ENCODE measurements at places on chromosomes 12 and 14. TPM values are rescaled to one million over a fixed set of nuclear protein-coding genes. Genes with fewer than 3 reads are reported as not detected.

DNA sequence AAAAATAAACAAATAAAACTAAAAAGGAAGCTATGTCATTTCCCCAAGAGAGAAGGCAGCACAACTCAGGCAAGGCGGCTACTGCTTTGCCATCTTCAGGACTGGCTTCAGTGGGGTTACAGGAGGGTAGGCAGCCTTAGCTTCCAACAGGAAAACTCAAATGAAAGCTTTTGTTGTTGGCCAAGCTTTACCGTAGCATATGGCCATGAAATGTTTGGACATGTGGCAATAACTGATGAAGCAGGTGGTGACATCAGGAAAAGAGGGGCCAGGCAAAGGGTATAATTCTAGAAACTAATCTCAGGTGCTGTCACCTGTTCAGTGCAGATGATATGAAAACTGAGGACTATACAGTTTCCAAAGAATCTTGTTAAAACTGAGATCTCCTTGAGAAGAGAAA lies 22.8 kb upstream of the NPFF start:
- DNase-seq, result no peak

GRCh38 chr12:118846416-118846815 lies 134.9 kb upstream of the SRRM4 start:
- no peak for DNase-seq

GRCh38 chr14:35159742-35160409 lies 37.5 kb downstream of the PRORP start:
- no peak for DNase-seq

DNA sequence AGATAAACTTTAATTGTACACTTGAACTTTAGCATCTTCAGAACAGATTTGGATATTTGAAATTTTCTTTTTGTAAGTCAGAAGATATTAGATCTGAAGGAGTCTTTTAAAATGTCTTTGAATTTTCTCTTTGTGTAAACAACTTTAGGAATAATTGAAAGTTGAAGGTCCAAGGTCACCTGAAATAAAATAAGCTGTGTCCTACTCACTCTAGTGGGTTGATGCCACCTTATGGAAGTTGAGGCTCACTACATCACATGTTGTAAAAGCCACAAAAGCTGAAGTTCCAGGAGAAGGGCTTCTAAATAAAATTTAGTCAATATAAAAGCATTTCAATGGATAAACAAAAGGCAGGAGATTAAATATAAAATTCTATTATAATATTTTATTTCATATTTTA lies 122.0 kb upstream of the ATXN7L3B start:
- DNase-seq, result peak; percentile 62

GRCh38 chr12:65016881-65017650 lies 104.0 kb downstream of the WIF1 start:
- no peak for DNase-seq

- no peak for DNase-seq
Measured at GRCh38 chr12:93624595-93625294, 52.3 kb downstream of the SOCS2 start.

DNA sequence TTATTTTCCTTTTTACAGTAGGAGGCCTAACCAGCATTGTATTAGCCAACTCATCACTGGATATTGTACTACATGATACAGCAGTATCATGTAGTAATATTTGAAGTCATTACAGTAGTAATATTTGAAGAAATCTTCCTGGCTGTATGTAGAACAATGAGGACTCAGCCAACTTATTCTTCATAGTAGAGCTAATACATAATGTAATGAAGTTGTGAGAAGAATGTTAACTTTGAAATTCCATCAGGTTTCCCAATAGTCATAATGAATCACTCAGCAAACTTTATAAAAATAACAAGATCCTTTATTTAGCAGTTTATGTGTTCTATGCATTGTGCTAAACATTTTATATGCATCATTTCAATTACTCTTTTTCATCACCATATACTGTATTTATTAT lies 61.8 kb downstream of the LRRK2 start:
- DNase-seq, result no peak

DNA sequence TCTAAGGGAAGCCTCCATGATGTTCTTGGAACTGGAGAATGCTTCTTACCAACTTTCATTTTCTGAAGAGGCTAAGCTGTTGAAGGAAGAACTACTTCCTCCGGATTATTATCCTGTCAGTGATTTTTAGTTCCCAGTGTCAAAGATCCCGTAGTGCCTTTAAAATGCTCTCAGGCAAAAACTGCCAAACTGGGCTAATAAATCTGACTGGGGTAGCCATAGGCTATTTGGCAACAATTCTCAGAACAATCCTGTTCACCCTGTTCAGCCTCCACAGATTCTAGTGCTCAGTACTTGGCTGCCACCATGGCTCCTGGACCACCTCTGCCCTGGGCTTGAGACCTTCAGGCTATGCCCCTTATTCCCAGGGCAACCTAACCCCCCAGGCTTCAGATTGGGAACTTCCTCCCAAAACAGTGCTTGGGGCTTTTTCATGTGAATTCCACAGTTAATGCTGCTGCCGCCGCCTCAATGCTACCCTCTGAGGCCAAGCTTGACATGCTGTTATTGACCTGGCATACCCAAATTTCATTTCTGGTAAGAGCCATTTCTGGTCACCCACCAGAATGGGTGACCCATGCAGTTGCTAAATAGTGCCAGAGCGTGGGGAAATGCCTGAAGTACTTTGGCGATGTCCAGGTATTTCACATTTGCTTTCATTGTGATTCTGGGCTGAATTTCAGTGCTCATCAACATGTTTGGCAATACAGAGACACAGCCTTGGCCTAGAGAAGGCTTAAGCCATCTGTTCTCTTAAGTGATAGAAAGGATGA lies 110.0 kb upstream of the ARHGAP5 start:
- DNase-seq, result no peak

- DNase-seq, result no peak
Measured at GRCh38 chr12:96861656-96862055, 45.4 kb upstream of the NEDD1 start.

DNA sequence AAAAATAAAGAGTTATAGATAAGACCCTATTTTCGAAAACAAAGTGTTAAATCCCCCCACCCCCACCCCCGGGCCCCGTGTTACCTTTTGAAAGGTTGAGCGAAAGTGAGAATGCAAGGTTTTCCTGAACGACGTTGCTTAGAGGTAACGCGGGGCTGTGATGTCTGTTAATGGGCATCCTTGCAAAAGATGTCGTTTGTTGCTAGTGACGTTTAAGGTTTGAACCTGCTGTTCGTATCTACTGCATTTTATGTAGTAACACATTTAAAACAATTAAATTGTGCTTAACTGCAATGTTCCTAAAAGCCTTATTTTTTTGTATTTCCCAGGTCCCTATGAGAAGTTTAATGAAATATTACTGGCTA lies 1.2 kb downstream of the CPSF6 start:
- peak; percentile 49 for DNase-seq

GRCh38 chr14:101121508-101122139 lies 218.1 kb upstream of the RTL1 start:
- DNase-seq, result no peak

GRCh38 chr14:56759633-56760032 lies 50.6 kb downstream of the OTX2 start:
- DNase-seq, result no peak

DNA sequence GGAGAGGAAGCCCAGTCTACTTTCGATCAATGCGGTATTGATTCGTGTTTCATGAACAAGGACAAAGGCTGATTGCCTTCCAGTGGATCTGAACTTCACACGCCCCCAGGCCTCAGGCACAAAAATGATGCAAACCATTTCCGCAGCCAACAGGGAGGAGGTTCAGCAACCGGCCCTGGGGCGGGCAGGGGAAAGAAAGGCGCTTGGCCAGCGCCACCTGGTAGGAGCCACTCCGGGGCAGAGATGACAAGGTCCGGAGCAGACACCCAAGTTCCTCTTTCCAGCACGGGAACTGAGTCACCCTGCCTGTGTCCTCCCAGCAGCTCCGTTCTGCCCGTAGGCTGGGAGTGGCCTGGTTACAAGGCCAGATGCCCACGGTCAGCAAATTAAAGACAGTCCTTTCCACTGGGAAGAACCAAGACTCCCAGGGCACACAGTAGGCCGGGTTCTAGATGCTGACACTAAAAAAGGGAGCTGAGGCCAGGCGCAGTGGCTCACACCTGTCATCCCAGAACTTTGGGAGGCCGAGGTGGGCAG lies 136.3 kb downstream of the SCARB1 start:
- DNase-seq, result no peak

Gene PLEK2
- polyA plus RNA-seq, result 2.2 TPM

Gene CCDC197
- not detected for polyA plus RNA-seq

Gene FGF23
- polyA plus RNA-seq, result 0.19 TPM

Gene NELL2
- polyA plus RNA-seq, result 23.3 TPM

Gene IKZF4
- polyA plus RNA-seq, result 4.3 TPM
